Pancreas (tissue), 10 donors: ENCODE measurements at places on chromosomes 3 and 15. TPM values are rescaled to one million over a fixed set of nuclear protein-coding genes. Genes with fewer than 3 reads are reported as not detected.

The LRTM1 gene
- not detected for polyA plus RNA-seq

- no peak for DNase-seq
- H3K27ac ChIP-seq: no peak overlapping the region
- H3K4me3 ChIP-seq: no peak overlapping the region
- H3K4me1 ChIP-seq: no peaks in the 10 kb centered on the region
- H3K27me3 ChIP-seq: no peaks in the 10 kb centered on the region
Observed at GRCh38 chr3:63150880-63151279, 127.2 kb upstream of the SYNPR start.

DNA sequence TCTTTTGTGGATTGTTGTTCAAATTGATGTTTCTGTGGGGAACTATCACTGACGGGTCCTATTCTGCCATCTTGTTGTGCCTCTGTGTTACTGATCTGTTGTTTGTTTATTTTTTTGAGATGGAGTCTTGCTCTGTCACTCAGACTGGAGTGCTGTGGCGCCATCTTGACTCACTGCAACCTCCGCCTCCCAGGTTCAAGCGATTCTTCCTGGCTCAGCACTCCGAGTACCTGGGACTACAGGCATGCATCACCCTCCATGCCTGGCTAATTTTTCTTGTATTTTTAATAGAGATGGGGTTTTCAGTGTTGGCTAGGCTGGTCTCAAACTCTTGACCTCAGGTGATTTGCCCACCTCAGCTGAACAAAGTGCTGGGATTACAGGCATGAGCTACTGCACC is 31.6 kb downstream of the CDAN1 start:
- H3K27ac ChIP-seq: no peak overlapping the region
- no peaks in the 10 kb centered on the region for H3K36me3 ChIP-seq
- no peaks in the 10 kb centered on the region for H3K4me1 ChIP-seq
- no peak for DNase-seq

DNA sequence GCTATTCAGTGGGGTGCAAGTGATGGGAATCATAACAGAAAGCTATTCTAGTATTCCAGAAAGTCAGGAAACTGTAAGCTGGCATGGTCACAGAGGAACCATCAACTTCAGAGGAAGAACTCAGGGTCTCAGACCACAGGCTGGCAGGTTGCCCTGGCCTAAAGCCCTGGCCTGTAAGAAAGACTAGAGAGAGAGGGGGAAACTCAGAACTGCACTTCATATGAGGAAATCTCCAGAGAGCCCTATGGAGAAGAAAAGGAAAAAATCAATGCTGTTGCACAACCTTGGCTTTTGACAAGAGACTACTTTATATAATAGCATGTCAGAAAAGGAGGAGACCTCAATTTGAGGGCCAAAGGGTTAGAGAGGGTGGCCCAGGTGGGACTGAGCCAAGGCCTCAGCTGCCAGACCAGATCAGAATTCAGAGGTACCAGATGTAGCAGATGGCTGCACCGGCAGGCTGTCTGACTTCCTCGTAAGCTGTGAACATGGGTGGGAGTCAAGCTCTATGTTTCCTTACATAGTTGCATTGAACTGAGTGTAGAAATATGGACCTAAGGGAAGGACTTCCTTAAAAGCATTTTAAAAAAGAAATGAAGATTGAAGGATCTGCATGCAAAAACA is 333.8 kb downstream of the PDCD6IP start:
- no peak for DNase-seq
- no peaks in the 10 kb centered on the region for H3K36me3 ChIP-seq
- H3K4me3 ChIP-seq: no peak overlapping the region
- no peaks in the 10 kb centered on the region for H3K4me1 ChIP-seq

- H3K36me3 ChIP-seq: no peaks in the 10 kb centered on the region
- no peak for DNase-seq
- no peak overlapping the region for H3K4me3 ChIP-seq
- no peaks in the 10 kb centered on the region for H3K27me3 ChIP-seq
- H3K27ac ChIP-seq: no peak overlapping the region
- H3K4me1 ChIP-seq: no peaks in the 10 kb centered on the region
Observed at GRCh38 chr3:112857526-112857925, 10.9 kb upstream of the CD200R1L start.

- no peak overlapping the region for H3K4me3 ChIP-seq
- H3K4me1 ChIP-seq: no peaks in the 10 kb centered on the region
- no peak overlapping the region for H3K27ac ChIP-seq
- H3K27me3 ChIP-seq: no peaks in the 10 kb centered on the region
- H3K36me3 ChIP-seq: no peaks in the 10 kb centered on the region
Observed at GRCh38 chr3:52373676-52374075, 57.6 kb downstream of the DNAH1 start.

DNA sequence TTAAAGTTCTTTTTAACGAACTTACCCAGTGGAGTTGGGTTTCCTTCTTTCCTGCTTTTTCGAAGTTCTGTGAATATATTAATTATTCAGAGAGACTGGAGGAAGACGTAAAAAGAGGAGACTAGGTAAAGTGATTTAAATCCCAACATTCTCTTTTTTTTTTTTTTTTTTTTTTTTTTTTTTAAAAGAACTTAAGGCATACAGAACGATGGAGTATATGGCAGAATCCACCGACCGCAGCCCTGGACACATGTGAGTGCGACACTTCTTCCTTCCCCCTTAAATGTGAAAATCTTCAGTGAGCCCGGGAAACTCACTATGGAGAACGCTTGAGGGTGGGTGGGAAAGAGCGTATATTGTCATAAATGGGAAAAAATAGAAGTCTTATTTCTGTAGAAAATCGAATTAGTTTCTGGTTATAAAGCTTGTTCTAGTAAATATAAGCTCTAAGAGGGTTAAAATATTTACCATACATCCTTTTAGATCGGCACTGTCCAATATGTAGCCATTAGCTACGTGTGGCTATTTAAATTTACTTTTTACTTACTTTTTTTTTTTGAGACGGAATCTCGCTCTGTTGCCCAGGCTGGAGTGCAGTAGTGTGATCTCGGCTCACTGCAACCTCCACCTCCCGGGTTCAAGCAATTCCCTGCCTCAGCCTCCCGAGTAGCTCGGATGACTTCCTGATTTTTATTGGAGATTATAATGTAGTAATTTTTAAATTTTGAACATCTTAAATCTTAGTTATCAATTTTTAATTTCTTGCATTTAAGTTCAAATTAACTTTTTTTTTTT is 892 bp downstream of the NMD3 start:
- no peak for DNase-seq
- H3K4me3 ChIP-seq: peak overlapping the region; percentile 95
- H3K27me3 ChIP-seq: no peaks in the 10 kb centered on the region
- H3K36me3 ChIP-seq: no peaks in the 10 kb centered on the region
- H3K27ac ChIP-seq: peak overlapping the region; percentile 86

DNA sequence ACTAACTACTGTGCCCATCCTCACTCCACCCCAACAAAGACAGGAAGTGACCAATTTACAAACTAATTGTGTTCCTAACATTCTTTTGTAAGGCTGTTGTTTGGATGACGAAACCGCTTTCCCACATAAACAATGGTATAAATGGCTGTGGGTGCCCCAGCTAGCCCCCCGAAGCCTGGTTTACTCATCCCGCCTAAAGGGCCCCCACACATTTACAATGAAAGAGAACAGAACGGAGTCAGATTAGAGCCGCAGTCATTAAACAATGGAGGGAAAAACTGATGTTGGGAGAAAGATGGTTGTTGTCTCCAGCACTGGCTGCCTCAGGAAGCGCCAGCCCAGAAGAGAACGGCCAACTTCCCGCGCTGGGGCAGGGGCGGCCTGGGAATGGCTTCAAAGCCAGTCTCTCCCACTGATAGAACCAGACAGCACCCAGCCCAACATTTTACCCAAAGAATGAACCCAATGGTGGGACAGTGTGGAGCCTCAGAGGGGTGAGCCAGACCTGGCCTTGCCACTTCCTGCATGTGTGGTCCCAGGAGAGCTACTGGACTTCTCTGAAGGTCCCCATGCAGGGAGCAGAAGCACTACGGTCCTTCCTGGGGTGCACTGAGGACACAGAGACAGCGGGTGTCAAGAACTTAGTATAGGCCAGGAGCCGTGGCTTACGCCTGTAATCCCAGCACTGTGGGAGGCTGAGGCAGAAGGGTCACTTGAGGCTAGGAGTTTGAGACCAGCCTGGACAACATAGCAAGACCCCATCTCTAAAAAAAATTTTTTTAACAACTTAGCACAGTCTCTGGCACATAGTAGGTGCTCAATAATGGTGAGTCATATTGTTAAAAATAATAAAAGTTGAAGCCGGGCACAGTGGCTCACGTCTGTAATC is 75.8 kb upstream of the GATA2 start:
- DNase-seq: no peak
- H3K4me1 ChIP-seq: no peaks in the 10 kb centered on the region
- no peak overlapping the region for H3K4me3 ChIP-seq
- H3K27ac ChIP-seq: no peak overlapping the region
- H3K27me3 ChIP-seq: no peaks in the 10 kb centered on the region

DNA sequence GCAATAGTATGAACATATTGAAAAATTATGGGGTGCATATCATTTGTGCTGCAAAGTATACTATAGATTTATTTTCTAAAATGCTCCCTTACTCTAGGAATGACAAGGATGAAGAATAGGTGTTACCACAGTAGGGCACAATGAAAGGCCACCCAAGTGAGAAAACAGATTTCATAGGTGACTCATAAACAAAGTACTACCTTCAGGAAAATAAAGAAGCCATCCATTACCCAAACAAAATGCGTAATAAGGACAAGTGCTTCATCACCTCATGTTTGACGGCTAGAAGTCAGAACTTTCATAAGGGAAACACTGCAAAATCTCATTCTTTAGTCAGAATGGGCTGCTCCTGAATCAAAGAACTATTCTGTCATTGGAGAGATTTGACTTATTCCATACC is 116.6 kb downstream of the MFSD1 start:
- no peaks in the 10 kb centered on the region for H3K27me3 ChIP-seq
- no peaks in the 10 kb centered on the region for H3K4me1 ChIP-seq
- no peaks in the 10 kb centered on the region for H3K36me3 ChIP-seq
- no peak overlapping the region for H3K4me3 ChIP-seq
- H3K27ac ChIP-seq: no peak overlapping the region
